Colonic mucosa (tissue), 4 donors: ENCODE measurements at places on chromosomes 16 and 17. TPM values are rescaled to one million over a fixed set of nuclear protein-coding genes. Genes with fewer than 3 reads are reported as not detected.

Gene C16orf86
- total RNA-seq, result 1.1 TPM

Gene KRTAP1-5
- not detected for total RNA-seq

Gene ZSCAN10
- not detected for total RNA-seq

- H3K27me3 ChIP-seq, result no peaks in the 10 kb centered on the region
- no peaks in the 10 kb centered on the region for H3K36me3 ChIP-seq
- no peak overlapping the region for H3K27ac ChIP-seq
- DNase-seq, result no peak
- peaks cover 6% of the 10 kb centered on the region for H3K4me1 ChIP-seq
These were observed 67.3 kb downstream of the ANKRD11 start for GRCh38 chr16:89422905-89423630.

Gene AATK
- total RNA-seq, result 9.1 TPM

DNA sequence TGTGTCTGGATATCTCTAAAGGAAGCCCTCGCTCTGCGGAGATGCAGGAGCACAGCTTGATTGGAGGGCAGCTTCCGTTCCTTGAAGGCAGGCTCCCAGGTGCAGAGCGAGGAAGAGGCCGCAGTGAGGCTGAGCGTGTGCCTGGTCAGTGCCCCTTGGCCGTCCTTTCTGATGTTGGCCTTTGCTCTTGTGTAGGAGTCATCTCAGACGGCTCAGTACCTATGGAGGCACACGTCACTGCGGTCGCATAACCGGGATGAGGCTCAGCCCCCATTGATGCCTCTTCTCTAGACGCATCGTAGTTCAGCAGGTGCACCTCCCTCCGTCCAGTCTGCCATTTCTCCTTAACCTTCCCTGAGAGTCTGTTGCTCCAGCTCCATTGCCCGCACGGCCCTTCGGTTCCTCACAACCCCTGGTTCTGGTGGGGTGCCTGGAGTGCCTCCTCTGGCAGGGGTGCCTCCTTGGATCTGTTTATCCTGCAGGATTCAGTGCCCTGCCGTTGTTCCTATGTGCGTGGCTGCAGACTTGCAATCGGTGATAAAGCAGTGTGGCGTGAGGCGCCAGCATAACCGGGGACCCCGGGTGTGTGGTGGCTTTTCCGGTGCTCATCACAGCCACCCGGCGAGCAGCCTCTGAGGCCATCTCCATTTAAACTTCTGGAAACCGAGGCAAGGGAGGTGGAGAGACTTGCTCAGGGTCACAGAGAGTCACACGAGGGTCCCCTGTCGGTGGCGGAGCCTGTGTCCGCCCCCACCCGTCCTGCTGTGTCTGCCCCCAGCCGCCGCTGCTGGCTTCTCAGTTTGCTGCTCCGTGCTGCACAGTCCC lies 188.8 kb upstream of the CHMP6 start:
- no peaks in the 10 kb centered on the region for H3K4me1 ChIP-seq
- no peak for DNase-seq
- H3K27ac ChIP-seq, result no peak overlapping the region
- no peaks in the 10 kb centered on the region for H3K36me3 ChIP-seq
- no peak overlapping the region for H3K4me3 ChIP-seq
